ENCODE measurements at places on chromosomes 1 and 21.

DNA sequence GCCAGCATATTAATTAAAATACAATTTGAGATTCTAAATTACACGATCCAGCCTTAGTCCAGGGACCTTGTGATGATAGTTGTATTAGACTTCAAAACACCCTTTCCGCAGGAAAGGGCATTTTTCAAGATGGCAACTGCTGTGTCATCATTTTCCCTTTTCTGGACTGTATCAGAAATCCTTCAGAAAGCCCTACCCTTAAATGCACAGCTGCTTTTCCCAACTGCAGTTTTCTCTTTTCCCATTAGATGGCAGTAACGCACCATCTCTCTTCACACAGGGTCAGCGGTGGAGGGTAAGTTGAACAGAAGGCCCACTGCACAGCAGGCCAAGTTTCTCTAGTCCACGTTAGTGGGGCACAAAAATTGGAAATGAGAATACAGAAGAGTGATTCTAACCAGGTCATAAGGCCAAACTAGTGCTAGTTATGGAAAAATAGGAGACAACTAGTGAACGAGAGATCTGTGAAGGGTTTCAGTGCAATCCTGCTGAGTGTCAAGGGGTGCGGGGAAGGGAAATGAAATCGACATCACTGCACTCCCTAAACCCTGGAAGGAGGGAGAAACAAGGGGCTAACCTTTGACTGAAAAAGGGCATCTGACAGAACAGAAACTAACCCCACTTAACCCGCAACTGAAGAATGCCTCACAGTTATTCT is 22.1 kb upstream of the TDRD10 start:
- peak; percentile 88 for DNase-seq

GRCh38 chr1:217134857-217135568 is 411.8 kb upstream of the ESRRG start:
- DNase-seq, result no peak

DNA sequence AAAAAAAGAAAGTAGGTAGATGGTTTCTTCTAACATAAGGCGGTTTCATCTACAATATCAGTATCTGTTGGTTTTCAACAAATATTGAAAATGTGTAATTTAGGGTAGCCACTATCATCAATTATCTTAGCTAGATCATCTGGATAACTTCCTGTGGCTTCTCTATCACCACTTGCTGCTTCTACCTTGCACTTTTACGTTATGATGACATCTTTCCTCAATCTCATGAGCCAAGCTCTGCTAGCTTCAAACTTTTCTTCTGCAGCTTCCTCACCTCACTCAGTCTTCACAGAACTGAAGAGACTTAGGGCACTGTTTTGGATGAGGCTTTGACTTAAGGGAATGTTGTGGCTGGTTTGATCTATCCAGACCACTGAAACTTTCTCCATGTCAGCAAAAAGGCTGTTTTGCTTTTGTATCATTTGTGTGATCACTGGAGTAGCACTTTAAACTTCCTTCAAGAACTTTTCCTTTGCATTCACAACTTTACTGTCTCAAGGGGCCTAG is 144.9 kb upstream of the HP1BP3 start:
- DNase-seq, result no peak

- DNase-seq, result no peak
Observed at GRCh38 chr1:156409439-156409838, 40.4 kb downstream of the RHBG start.

GRCh38 chr1:232551386-232551785 is 78.5 kb downstream of the SIPA1L2 start:
- no peak for DNase-seq

GRCh38 chr1:6448749-6449631 is 17.0 kb downstream of the TNFRSF25 start:
- DNase-seq, result no peak

GRCh38 chr1:223444411-223444810 is 51.2 kb downstream of the CCDC185 start:
- DNase-seq, result no peak

DNA sequence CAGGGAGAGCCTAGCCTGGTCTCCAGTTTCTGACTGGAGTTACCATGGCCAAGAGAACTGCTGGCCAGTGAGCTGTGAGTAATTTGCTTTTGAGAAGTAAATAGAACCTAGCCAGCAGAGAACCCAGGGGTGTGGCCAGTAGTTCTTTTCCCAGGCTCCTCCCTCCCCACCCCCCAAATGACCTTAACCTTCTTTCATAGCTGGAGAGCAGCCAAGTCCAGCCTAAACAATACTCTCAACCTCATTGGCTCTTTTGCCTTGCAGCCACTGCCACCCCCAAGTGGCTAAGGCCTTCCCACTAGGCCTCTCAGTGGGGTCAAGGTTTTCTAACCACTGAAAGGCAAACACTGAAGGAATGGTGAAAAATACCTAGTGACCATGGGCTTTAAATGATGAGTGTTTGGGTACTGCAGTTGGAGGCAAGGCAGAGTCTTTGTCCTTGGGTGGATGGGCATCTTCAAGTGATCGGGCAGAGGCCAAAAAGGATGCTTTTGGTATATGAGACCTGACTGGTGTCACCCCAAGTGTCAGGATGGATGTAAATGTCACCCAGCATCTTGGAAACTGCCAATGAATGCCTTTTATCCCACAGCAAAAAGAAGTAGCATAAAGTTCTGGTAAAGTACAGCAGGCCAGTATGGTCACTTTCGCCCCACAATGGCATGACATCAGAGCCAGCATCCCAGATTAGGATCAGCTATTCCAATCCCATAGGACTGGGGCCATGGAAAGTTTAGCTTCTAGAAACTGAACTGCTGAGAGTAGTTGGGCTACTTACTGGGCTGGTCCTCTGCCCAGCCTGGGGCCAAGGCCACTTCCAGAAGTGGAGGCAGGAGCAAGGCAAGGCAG is 3.5 kb upstream of the PIGV start:
- DNase-seq, result peak; percentile 71

GRCh38 chr1:216456682-216457081 is 33.4 kb upstream of the USH2A start:
- DNase-seq, result no peak

DNA sequence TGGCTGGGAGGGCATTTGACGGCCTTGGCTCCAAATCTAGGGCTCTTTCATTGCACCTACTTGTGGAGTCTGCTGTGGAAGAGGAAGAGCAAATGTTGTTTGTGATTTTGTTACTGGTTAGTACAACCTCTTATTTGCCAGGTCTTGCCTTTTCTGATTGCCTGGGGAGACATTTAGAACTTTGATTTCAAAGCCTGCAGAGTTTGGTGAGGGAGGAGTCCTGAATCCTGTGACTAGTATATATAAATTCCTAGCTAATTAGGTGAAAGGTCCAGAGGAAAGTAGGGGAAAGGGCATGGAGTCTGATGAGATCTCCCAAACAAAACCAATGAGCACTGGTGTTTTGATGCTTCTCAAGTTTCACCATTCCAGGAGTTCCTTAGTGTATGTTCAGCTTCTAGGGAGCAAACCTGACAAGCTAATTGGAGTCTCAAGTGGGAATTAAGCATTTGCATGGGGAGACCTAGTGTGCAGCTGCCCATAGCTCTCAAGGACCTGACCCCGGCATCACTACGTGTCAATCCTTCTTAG is 5.1 kb upstream of the HMGCS2 start:
- peak; percentile 68 for DNase-seq

GRCh38 chr1:156062189-156062588 is 1.2 kb downstream of the RAB25 start:
- no peak for DNase-seq

DNA sequence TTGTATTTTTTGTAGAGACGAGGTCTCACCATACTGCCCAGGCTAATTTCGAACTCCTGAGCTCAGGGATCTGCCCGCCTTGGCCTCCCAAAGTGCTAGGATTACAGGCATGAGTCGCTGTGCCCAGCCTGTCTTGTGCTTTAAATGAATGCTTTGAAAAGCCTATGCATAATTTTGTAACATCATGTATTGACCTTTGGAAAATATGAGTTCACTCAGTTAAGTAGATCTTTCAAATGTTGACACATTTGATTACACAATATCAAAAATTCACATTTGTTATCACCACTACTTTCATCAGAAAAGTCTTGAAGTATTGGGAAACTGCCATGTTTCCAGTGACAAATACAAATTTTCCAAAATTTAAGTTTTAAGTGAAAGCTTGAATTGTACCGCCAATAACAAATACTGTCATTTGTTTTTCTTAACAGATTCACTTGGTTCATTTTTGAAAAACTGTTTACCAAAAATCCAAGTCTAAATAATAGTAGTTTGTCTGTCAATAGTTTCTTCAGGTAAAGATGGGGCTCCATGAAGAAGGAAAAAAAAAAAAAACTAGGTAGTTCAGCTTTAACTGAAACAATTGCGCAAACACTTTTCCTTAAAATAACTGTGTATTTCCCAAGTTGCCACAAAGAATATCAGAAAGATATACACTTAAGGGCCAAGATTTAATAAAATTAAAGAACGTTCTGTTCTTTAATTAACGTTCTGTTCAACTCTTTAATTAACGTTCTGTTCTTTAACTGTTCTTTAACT is 233.2 kb upstream of the NR5A2 start:
- DNase-seq, result no peak

GRCh38 chr1:37677143-37677439 is 15.2 kb upstream of the CDCA8 start:
- DNase-seq, result no peak

GRCh38 chr1:194952171-194952570 is 1656.1 kb downstream of the KCNT2 start:
- DNase-seq, result no peak

- no peak for DNase-seq
Observed at GRCh38 chr1:232476538-232476950, 153.4 kb downstream of the SIPA1L2 start.

- no peak for DNase-seq
Observed at GRCh38 chr1:5685446-5686040, 306.7 kb downstream of the NPHP4 start.

- no peak for DNase-seq
Observed at GRCh38 chr1:151157067-151157531, 650 bp downstream of the TNFAIP8L2 start.

- DNase-seq, result no peak
Observed at GRCh38 chr1:8866173-8866791, 12.2 kb downstream of the ENO1 start.

GRCh38 chr1:189315035-189315901 is 1162.4 kb downstream of the BRINP3 start:
- DNase-seq, result no peak

Data from left kidney (tissue), 8 donors.